Coronary artery (tissue), 2 donors: ENCODE measurements at places on chromosomes 2 and 18.

GRCh38 chr2:206615417-206616089 lies 26.7 kb upstream of the FAM237A start:
- DNase-seq: no peak

GRCh38 chr2:150188177-150188576 lies 299.3 kb downstream of the RND3 start:
- DNase-seq: no peak

DNA sequence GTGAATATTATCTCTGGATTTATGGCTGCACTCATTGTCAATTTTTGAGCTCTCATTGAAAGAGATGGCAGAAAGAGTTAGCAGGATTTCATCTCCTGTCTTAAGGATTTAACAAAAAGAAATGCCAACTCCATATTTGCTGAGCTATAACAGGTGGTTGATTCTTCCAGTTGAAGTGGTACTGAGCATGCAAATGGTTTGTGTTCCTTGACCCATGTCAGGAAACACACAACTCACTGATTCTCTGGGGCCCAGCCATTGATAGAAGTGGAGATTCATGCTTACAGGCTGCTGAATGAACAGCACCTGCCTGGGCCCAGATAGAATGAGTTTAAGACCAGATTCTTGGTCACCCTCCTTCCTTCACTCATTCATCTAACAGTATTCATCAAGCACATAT lies 128.8 kb downstream of the CERS6 start:
- DNase-seq: no peak

DNA sequence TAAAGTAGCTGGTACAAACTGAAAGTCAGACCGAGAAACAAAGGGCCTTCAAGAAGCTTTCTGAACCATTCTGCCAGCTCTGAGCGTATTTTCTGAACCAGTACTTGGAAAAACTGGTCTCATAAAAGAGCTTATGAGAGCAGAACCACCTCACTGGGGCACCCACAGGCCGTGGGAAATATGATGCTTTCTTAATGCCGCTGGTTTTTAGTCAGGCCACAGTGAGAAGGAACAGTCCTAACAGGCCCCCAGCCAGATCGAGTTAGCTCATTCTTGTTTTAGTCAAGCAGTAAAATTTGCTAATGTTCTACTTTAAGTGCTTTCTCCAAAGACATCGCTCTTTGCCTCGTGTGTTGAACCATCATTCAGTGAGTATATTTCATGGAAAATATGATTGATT lies 12.7 kb upstream of the NOSTRIN start:
- DNase-seq: no peak

DNA sequence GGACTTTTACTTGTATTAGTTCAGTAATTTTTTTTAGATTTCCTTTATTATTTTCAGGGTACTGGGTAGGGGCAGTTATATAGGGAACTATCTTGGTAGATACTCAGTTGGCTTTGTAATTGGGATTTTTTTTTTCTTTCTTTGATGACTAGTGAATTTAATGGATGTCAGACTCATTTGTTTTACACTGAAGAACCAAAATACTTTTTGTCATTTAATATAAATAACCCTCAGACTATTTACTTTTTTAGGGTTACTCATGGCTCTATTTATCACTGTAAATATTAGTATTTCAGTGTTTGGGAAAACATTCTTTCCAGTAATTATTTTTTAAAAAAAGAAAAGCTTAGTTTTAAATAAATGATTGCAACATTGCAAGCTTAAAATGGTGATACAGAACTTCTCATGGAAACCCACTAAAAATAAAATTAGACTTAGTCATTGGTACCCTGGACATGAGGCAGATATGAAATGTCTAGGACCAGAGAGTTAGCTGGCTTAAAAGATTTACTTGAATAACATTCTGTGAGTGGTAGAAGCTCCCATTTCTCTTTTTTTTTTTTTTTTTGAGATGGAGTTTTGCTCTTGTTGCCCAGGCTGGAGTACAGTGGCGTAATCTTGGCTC lies 74.4 kb upstream of the CYP20A1 start:
- no peak for DNase-seq

DNA sequence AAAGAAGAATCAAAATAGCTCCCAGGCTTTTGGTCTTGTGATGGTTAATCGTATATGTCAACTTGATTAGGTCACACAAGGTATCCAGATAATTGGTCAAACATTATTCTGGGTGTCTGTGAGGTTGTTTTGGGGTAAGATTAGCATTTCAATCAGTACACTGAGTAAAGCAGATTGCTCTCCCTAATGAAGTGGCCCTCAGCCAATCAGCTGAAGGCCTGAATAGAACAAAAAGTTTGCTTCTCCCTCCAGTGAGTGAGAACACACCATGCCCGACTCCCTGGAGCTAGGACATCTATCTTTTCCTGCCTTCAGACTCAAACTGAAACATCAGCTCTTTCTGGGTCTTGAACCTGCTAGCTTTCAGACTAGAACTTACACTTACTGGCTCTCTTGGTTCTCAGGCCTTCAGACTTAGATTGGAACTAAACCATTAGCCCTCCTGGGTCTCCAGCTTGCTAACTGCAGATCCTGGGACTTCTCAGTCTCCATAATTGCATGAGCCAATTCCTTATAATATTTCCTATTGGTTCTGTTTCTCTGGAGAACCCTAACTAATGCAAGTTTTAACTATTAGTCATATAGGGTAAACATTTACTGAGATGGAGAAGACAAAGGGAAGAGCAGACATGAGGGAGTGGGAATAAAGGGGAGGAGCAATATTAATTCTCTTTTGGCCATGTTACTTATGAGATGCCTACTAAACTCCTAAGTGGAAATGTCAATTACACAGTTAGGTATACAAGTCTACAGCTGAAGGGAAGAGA lies 25.5 kb downstream of the LNPK start:
- no peak for DNase-seq

DNA sequence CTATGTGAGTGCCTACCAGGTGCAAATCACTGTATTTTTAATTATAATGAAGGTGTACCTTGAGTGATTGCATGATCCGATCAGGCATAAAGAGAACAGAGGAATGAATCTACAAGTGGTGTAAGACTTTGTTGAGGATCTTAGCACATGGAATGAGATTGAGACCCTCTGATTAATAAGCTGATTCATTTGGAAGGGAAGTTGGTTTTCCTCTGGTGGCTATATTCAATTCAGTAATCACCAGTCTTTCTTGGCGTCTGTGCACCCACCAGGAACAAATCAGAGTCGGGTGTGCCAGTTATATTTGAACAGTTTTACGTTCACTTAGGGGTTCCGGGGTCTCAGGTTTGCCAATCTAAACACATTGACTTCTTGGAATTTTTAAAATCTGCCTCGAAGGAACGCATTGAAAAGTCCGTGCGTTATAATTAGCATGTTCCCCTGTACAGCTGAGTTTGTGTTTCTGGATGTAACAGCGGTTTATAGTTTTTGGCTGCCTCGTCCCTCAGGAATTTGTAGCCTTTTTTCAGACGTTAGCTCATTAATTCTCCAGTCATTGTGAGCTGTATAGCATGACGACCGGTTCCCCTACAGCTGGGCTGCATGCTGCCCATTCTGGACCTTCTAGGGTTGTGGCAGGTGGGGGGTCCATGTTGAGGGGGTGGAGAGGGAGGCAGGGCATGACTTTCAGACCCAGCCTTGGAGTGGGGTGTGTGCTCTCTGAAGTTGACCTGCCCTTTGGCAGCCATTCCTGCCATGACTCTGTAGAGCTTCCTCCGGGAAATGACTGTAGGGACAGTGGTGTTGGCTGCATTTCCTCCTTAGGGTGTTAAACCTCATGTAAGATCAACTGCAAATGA lies 20.3 kb downstream of the MYO1B start:
- no peak for DNase-seq

DNA sequence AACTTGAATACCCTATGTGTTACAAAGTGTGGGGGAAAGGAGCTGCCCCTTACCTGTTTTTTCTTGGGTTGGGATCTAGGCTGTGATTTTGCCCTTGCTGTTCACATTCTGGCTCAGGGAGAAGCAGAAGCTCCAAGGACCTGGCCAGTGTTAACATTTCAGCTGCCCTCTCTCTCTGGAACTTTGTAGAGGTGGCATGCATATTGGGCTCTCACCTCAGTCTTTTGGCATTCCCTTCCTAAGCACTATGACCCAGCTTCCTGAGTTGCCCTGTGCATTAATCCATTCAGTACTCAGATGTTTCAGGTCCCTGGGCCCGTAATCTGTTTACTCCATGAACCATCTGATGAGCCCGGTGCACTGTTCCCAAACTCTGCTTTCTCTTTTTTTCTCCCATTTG lies 12.1 kb downstream of the LCLAT1 start:
- no peak for DNase-seq

- no peak for DNase-seq
These were observed 19.6 kb downstream of the ZNF2 start for GRCh38 chr2:95185197-95185596.
